ENCODE measurements at places on chromosomes 11 and 22. TPM values are rescaled to one million over a fixed set of nuclear protein-coding genes. Genes with fewer than 3 reads are reported as not detected.

PHF21B gene
- total RNA-seq = not detected

ROBO4 gene
- total RNA-seq = not detected

C11orf52 gene
- not detected for total RNA-seq

KCTD14 gene
- total RNA-seq = 0.25 TPM

CHADL gene
- total RNA-seq = 0.17 TPM

TMEM126A gene
- total RNA-seq = 30.7 TPM

TTC36 gene
- 1.8 TPM for total RNA-seq

- peaks cover 34% of the 10 kb centered on the region for H3K4me1 ChIP-seq
- DNase-seq = peak; percentile 55
- peak within 1 kb of the TSS; percentile 97 for H3K4me3 ChIP-seq
- no peaks in the 10 kb centered on the region for H3K27me3 ChIP-seq
Measured at GRCh38 chr11:108498046-108498815, at the start of gene POGLUT3. TSS of gene POGLUT3 (minus strand) at chr11:108498384. CDS start at chr11:108498366, 18 bp downstream.

DNA sequence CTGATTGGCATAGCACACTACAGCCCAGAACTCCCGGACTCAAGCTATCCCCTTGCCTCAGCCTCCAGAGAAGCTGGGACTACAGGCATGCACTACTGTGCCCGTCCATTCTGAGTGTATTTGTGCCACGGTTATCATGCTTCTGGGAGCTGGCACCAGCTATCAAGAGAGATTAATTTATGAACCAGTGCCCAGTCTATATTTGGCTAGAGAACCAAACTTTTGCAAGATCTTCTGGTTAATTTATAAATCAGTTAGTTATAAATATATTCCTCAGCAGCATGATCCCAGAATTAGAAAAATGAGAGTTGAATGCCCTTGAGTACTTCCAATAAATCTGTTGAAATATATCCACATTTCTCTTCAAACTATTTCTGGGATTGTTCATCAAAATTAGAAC is 67.5 kb upstream of the OR5AN1 start:
- H3K4me3 ChIP-seq = no peak overlapping the region
- H3K27me3 ChIP-seq = peaks cover 24% of the 10 kb centered on the region
- H3K27ac ChIP-seq = no peak overlapping the region
- no peaks in the 10 kb centered on the region for H3K36me3 ChIP-seq
- no peak for DNase-seq

- no peak overlapping the region for H3K27ac ChIP-seq
- no peak for DNase-seq
- H3K27me3 ChIP-seq = peaks cover 21% of the 10 kb centered on the region
- peaks cover 5% of the 10 kb centered on the region for H3K4me1 ChIP-seq
- H3K4me3 ChIP-seq = no peak overlapping the region
Measured at GRCh38 chr22:36922105-36922608, 8.7 kb downstream of the CSF2RB start.

DNA sequence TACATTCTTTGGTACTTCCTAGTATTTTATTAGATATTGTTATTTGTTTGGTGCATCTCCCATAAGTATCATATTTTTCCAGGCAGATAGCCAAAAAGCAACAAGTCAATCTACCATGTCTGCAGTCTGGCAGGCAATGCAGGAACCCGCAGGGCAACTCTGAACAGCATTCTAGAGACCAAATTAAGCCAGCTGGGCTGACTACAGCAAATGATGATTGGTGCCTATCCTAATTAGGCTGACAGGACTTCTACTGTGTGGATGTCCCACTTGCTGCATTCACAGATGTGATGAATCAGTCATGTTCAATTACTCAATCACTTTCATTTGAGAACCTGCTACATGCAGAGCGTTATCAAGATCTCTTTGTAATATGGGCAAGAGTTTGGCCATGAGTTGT is 40.3 kb upstream of the AMOTL1 start:
- no peaks in the 10 kb centered on the region for H3K4me1 ChIP-seq
- H3K27me3 ChIP-seq = peaks cover 7% of the 10 kb centered on the region
- H3K4me3 ChIP-seq = no peak overlapping the region
- H3K36me3 ChIP-seq = no peaks in the 10 kb centered on the region
- no peak overlapping the region for H3K27ac ChIP-seq

- DNase-seq = no peak
- peaks cover 60% of the 10 kb centered on the region for H3K4me1 ChIP-seq
- no peaks in the 10 kb centered on the region for H3K27me3 ChIP-seq
Measured at GRCh38 chr11:12137005-12137690, 26.8 kb downstream of the MICAL2 start.

DNA sequence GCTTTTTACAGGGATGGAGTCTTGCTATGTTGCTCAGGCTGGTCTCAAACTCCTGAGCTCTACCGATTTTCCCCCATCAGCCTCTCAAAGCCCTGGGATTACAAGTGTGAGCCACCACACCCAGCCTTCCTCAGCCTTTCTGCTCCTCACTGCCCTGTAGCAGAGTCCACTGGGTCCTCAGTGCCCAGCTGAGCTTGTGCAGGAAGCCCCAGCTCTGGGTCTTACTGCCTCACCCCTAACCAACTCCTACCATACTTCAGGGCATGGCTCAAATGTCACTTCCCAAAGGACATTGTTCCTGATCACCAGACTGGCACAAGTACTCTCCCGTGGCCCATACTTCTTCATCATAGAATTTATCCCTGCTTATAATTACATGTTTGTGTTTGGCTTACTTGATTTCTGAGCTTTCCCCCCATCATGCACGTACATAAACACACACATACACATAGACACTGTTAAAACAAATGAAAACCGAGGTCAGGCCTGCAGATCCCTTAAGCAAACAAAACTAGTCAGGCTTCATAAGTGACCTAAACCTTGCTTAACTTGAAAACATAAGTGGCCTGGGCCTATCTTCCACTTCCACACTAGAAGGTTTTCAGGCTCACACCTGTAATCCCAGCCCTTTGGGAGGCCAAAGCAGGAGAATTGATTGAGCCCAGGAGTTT is 14.0 kb upstream of the SLC43A3 start:
- no peak overlapping the region for H3K27ac ChIP-seq
- H3K4me3 ChIP-seq = no peak overlapping the region
- H3K36me3 ChIP-seq = no peaks in the 10 kb centered on the region
- no peaks in the 10 kb centered on the region for H3K4me1 ChIP-seq

GRCh38 chr11:132245403-132246385 is 875.3 kb downstream of the NTM start:
- no peaks in the 10 kb centered on the region for H3K36me3 ChIP-seq
- no peaks in the 10 kb centered on the region for H3K4me1 ChIP-seq
- H3K27me3 ChIP-seq = no peaks in the 10 kb centered on the region
- DNase-seq = no peak

DNA sequence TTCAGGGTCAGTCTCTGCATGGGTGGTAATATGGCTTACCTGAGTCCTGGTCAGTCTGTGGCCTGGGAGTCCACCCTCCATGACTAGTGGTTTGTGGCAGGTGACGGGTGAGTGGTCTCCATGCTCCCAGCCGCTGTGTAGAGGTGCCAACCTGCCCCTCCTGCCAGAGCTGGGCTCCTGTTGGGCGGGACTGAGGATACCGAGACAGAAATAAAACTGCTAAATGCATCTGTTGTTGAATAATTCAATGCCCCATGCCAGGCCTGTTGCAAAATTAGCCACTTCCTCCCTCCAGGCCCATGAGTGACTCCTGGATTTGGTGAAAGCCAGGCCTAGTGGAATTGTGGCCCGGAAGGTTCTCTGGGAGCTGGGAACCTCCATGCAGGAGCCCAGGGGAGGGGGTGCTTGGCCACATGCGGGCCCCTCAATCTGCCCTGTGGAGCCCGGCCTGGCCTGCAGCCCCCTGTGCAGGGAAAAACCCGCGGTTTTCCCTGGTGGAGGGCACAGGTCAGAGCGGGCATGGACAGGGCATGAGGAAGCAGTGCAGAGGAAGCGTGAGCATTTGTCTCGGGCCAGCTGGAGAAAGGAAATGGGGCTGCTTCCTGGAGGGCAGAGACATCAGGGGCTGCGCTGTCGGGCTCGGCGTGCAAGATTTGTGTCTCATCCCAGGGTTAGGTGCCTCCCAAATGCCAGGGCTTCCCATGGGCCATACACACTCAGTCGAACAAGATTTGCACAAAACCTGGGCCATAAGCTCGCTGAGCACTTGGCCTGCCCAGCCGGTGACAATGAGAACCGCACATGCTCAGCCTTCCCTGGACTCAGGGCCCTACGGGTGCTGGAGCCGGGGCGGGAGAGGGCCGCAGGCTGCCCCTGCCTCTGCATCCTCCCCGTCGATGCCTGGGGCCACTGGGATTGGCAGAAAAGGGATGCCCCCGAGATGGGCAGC is 66.9 kb downstream of the KCNQ1 start:
- H3K36me3 ChIP-seq = no peaks in the 10 kb centered on the region
- H3K27me3 ChIP-seq = no peaks in the 10 kb centered on the region
- DNase-seq = no peak
- no peak overlapping the region for H3K4me3 ChIP-seq

GRCh38 chr11:74546752-74547151 is 45.6 kb upstream of the POLD3 start:
- no peaks in the 10 kb centered on the region for H3K4me1 ChIP-seq
- no peak overlapping the region for H3K4me3 ChIP-seq
- DNase-seq = no peak
- H3K27ac ChIP-seq = no peak overlapping the region
- no peaks in the 10 kb centered on the region for H3K36me3 ChIP-seq

- peaks cover 34% of the 10 kb centered on the region for H3K27me3 ChIP-seq
- no peak overlapping the region for H3K27ac ChIP-seq
- peaks cover 27% of the 10 kb centered on the region for H3K4me1 ChIP-seq
- no peak for DNase-seq
- no peak overlapping the region for H3K4me3 ChIP-seq
- peaks cover 3% of the 10 kb centered on the region for H3K36me3 ChIP-seq
Measured at GRCh38 chr22:41203118-41203517, 2.0 kb upstream of the L3MBTL2 start.

DNA sequence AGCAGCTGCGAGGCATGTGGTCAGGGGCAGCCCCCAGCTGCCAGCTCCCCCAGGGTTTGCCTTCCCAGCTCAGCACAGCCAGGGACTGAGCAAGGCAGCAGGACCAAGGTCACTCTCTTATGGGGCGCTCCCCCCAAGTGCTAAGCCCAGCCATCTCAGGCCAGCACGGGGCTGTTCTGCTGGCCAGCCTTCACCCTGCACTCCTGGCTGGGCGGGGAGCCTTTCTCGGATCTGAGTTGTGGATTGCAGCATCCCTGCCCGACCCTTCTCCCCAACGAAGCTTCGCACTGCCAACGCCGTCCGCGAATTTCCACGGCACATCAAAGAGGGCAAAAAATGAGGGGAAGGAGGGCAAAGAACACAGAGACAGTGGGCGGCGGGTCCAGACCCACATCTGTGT is 42.5 kb upstream of the GAL start:
- H3K4me3 ChIP-seq = no peak overlapping the region
- no peaks in the 10 kb centered on the region for H3K4me1 ChIP-seq
- peaks cover 11% of the 10 kb centered on the region for H3K27me3 ChIP-seq
- H3K27ac ChIP-seq = no peak overlapping the region
- DNase-seq = no peak

DNA sequence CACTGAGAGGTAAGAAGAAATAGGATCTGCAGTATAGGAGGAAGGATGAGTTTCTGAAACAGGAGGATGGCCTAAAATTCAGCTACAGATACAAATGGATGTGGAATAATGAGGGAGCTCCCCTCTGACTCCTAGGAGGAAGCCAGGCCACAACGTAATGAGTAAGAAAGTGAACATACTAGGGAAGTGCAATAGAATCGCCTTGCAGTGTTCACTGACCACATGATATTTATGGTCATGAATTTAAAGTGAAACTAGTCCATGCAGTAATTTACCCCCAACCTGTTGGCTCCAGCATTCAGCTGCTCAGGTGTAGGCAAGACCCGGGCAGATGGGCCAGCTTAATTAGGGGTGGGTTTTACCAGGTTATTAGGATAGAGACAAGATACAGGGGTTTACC is 101.7 kb downstream of the DEUP1 start:
- H3K4me1 ChIP-seq = no peaks in the 10 kb centered on the region
- no peaks in the 10 kb centered on the region for H3K36me3 ChIP-seq
- no peak for DNase-seq
- H3K27me3 ChIP-seq = peaks cover 2% of the 10 kb centered on the region
- H3K4me3 ChIP-seq = no peak overlapping the region

GRCh38 chr22:37517826-37518450 is 1.3 kb downstream of the CARD10 start:
- H3K36me3 ChIP-seq = no peaks in the 10 kb centered on the region
- H3K27ac ChIP-seq = no peak overlapping the region
- peak overlapping the region; percentile 26 for H3K4me3 ChIP-seq
- peaks cover 57% of the 10 kb centered on the region for H3K27me3 ChIP-seq

GRCh38 chr22:20247010-20247505 is 21.1 kb downstream of the RTN4R start:
- H3K36me3 ChIP-seq = no peaks in the 10 kb centered on the region
- peaks cover 37% of the 10 kb centered on the region for H3K4me1 ChIP-seq
- no peak overlapping the region for H3K4me3 ChIP-seq
- no peaks in the 10 kb centered on the region for H3K27me3 ChIP-seq
- DNase-seq = no peak

DNA sequence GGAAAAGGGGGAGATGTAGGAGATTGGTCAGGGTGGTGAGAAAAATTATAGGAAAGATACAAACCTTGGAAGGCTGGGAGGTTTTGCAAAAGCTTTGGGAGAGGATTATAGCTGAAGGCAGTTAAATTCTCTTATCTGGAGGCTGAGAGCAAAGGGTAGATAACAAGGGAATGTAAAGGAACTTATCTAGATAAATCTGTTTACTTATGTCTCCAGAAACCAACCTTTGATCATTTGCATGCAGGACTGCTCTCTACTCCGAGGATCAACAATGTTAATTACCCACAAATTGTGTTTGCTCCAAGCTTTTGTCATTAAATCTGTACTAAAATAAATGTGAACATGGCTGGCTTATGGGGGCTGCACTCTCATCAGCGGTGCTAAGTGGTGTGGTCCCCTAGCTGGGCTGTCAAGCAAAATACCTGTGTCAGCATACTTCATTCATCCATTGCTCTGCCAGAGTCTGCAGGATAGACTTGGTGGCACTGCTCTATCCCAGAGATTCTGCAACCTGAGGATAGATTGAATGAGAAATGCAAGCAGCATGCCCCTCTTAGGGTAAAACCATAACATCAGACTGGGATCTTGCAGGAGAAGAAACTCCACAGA is 1599.2 kb upstream of the TENM4 start:
- no peak overlapping the region for H3K4me3 ChIP-seq
- no peaks in the 10 kb centered on the region for H3K4me1 ChIP-seq
- no peaks in the 10 kb centered on the region for H3K36me3 ChIP-seq
- DNase-seq = no peak
- H3K27ac ChIP-seq = no peak overlapping the region

- no peak for DNase-seq
- peaks cover 8% of the 10 kb centered on the region for H3K36me3 ChIP-seq
- no peaks in the 10 kb centered on the region for H3K4me1 ChIP-seq
- no peak overlapping the region for H3K27ac ChIP-seq
- no peak overlapping the region for H3K4me3 ChIP-seq
Measured at GRCh38 chr11:31397239-31397834, 27.7 kb downstream of the DNAJC24 start.

DNA sequence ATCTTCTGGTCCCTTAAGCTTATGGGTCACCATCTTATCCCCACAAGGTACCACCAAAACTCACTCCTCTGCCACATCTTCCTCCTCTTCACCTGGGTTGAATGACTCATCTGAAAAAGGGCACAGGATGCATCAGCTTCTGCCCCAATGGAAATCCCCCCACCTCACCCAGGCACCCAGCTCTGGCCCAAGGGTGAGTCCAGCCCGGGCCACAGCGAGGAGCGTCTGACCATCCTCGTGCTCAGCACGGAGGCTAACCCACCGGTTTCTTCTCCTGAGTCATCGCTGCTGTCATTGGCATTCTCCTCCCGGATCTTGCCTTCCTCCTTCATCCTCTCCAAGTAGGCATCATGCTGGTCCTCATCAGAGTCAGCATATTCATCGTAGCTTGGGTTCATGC is 5.3 kb upstream of the TNKS1BP1 start:
- no peak for DNase-seq
- H3K36me3 ChIP-seq = peaks cover 86% of the 10 kb centered on the region
- H3K27me3 ChIP-seq = no peaks in the 10 kb centered on the region
